ENCODE measurements at places on chromosomes 4 and X.
A peak's percentile ranks its signal among the peaks of the same experiment; 100 is the strongest.

DNA sequence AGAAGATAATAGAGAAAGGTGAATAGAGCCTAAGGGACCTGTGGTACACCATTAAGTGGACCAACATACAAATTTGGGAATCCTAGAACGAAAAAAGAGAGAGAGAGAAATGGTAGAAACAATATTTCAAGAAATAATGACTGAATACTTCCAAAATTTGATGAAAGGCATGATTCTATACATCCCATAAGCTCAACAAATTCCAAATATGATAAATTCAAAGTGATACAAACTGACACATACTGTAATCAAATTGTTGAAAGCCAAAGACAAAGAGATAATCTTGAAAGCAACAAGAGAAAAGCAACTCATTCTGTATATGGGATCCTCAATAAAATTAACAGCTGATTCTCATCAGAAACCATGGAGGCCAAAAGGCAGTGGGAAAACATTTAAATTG, 20.6 kb upstream of the ZC4H2 start:
- DNase-seq, result no peak

- DNase-seq, result no peak
Observed at GRCh38 chr4:175622887-175623286, 189.2 kb downstream of the GPM6A start.

GRCh38 chr4:119615068-119615719, 13.4 kb downstream of the PDE5A start:
- no peak for DNase-seq

DNA sequence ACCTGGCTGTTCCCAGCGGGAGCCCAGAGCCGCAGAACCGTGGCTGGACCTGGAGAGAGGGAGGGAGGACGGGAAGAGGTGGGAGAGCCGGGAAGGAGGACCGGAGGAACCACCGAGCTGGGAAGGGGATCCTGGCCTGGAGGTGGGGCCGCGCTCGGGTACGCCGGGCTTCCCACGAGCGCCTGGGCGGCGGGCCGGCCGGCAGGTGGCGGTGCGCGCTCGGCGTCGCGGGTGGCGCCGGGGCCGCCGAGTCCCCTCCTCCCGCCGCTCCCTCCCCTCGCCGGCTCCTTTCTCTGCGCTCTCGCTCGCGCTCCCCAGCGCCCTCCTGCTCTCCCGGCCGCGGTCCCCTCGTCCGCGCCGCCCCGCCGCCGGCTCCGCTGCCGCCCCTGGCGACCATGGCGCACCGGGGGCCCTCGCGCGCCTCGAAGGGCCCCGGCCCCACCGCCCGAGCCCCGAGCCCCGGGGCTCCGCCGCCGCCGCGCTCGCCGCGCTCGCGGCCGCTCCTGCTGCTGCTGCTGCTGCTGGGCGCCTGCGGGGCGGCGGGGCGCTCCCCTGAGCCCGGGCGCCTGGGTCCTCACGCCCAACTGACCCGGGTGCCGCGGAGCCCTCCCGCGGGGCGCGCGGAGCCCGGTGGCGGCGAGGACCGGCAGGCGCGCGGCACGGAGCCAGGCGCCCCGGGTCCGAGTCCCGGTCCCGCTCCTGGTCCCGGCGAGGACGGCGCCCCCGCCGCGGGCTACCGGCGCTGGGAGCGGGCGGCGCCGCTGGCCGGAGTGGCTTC, at the start of gene SORCS2:
Gene SORCS2, plus strand, starts transcription at position 287 of the 778 bp plus-strand sequence.
- no peak for DNase-seq

- DNase-seq, result no peak
Observed at GRCh38 chr4:154778264-154778663, 2.8 kb upstream of the RBM46 start.

GRCh38 chr4:112145326-112145789, at the start of gene FAM241A:
Gene FAM241A (plus strand): TSS chr4:112145454. CDS start chr4:112145581, 127 bp downstream.
- peak; percentile 49 for DNase-seq

- DNase-seq, result no peak
Observed at GRCh38 chr4:14920759-14921320, 81.4 kb upstream of the CPEB2 start.

DNA sequence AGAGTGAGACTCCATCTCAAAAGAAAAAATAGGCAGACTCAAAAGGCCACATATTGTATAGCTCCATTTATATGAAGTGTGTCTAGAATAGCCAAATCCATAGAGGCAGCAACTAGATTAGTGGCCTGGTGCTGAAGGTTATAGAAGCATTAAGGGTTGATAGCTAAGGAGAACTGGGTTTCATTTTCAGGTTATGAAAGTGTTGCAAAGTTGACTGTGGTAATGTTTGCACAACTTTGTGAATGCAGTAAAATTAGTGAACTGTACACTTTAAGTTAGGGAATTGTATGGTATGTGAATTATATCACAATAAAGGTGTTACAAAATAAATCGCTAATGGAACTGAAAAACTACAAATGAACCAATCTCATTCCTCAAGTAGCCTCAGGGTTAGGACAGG, 28.3 kb downstream of the TXLNG start:
- DNase-seq, result no peak

DNA sequence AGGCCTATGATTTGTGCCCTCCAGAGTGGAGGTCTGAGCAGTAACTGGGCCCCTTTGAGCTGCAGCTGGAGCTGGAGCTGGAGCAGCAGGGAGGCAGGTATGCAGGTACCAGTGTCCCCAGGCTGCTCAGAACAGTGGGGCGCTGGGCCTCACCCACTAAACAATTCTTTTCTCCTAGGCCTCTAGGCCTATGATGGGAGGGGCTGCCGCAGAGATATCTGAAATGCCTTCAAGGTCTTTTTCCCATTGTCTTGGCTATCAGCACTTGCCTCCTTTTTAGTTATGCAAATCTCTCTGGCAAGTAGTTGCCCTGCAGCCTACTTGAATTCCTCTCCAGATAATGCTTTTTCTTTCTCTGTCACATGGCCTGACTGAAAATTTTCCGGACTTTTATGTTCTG, 79.7 kb upstream of the OTUD4 start:
- DNase-seq, result no peak

- DNase-seq, result no peak
Observed at GRCh38 chrX:68829582-68830418, 979 bp downstream of the EFNB1 start.

DNA sequence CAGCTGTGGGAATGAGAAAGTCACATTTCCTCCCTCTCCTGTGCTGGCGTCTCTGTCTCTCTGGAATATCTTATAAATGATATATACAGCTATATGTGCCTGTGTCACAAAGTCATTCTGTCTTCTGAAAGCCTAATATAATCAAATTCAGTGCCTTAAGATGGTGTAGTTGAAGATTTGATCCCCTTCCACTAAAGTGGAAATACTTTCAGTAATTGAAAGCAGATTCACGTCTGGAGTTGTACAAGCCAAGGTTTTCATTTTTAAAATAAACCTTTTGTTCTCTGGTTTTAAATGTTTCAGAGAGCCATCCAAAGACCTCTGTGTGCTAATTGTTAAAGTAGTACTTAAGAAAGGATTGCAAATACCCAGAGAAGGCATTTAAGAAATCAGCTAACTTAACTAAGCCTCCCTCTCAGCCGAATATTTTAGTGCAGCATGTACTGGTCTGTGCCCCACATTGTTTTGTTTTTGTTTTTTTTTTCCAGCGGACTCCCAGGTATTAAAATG, 206.8 kb downstream of the TENM3 start:
- DNase-seq, result no peak

- no peak for DNase-seq
Observed at GRCh38 chrX:17679820-17680219, 57.5 kb upstream of the SCML1 start.

- no peak for DNase-seq
Observed at GRCh38 chr4:146465628-146466027, 56.1 kb downstream of the SLC10A7 start.

GRCh38 chrX:95346856-95347255, 1337.8 kb upstream of the DIAPH2 start:
- DNase-seq, result no peak

DNA sequence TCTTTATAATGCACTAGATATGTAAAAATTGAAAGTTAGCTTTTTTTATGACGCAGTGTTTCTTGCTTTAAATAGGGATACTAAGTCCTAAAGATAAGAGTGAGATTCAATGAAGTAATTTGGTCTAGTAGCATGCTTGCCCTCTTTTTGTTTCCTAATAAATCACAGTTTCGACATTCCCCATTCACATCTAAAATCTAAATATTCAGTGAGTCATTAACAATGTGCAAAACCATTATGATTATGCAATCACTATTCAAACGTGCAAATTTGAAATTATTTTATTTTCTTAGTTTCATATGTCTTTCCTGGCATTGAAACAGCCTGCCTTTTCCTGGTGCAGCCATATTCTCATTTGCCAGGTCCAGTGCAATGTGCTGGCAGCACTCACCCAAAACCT, 1350.5 kb upstream of the PABPC4L start:
- DNase-seq, result no peak

DNA sequence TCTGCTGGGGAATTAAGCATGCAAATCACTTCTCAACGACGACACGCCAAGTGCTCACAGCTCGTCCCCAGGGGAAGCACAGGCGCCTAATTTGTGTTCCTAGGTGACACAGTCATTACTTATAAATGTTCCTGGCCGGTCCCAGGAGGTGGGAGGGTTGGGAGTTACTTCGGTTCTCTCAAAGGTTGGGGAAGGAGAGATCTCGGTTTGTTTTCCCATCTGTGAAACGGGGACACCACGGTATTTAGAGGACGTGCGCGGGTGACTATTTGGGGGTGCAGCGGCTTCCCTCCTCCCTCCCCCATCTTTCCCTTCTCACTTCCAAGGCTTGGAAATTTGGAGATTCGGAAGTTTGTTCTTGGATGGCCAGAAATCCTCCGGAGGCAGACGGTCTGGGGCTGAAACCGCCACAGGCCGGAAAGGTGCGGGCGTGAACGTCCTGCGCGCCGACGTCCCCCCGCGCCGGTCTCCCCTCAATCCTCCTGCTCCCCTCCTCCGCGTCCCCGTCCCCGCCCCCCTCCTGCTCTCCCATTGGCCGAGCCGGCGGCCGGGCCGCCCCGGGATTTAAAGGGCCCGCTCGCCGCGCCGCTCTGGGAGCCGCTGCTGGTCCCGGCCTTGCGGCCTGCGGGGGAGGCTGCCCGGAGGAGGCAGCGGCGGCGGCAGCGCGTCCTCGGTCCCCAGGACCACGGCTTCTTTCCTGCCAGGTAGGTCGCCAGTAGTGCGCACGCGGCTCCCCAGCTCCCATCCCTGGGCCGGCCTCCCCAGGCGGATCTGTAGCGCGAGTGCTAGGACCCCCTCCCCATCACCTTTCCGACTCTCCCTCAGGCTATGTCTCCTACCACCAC, at the start of gene PORCN:
Gene PORCN, plus strand, starts transcription at position 593 of the 845 bp plus-strand sequence. CDS start 829 bp downstream, outside the sequence.
- DNase-seq, result peak; percentile 27

GRCh38 chrX:106899841-106900240, 3.3 kb downstream of the RIPPLY1 start:
- DNase-seq, result peak; percentile 44

GRCh38 chr4:93659629-93660028, 168.9 kb upstream of the ATOH1 start:
- no peak for DNase-seq

DNA sequence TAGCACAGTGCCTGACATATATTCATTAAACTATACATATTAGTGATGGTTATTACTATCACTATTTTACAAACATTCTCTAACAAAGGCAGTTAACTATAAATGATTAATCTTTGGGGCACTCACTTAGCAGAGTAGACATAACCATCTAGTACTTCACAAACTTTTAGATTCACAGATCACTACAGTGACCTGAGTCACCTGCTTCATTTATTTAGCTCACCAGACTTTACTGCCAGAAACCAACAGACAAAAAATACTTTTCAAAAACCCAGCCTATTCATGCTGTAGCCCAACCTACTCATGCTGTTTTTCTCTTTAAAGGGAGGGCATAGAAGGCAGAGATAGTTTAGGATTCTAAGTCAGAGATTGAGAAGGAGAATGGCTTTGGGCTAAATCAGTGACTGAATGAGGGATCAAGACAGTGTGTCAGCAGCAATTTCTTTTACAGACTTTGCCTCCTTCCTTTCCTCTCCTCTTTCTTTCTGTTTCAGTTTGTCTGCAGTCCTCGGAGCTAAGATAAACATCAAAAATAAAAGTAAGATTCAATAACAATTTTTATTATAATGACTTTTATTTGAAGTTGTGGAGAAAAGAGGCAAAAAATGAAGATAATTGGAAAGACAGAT, 34.7 kb upstream of the PDE5A start:
- no peak for DNase-seq

DNA sequence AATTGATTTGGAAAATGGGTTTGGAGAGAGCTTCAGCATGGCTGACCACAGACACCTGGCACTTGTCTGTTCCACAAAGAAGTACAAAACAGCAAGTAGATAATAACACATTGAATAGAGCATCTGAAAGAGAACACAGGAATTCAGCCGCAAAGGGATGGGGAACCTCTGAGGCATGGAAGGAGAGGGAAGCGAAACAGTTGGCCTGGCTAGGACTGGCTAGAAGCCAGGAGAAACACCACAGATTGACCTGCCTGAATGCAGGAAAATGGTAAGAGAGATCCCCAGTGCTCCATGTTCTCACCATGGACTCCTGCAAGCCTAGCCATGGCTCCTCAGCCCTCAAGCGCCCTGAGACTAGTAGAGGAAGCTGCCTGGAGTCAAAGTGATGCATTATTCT, 169.7 kb upstream of the SH3RF1 start:
- no peak for DNase-seq

DNA sequence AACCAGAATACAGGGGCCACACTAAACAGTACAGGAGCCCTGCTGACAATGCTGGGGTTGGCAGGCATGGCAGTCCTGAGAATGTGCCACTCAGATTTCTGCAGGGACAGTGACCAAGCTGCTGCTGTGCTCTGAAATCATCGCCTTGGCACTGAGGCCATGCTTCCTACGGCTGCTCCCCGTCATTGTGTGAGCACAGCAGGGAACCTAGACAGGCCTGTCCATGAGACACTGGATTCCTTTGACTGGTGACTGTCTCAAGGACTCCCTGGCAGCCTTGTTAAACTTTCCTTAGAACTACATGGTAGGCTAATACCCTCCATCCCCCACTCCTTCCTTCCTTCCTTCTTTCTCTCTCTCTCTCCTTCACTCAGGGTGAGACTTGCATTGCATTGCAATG, 111.4 kb downstream of the LUZP4 start:
- no peak for DNase-seq

Data from HFFc6 (cell line).